T-helper 2 cell (primary cell): ENCODE measurements at places on chromosomes 4 and X.
A peak's percentile ranks its signal among the peaks of the same experiment; 100 is the strongest.

DNA sequence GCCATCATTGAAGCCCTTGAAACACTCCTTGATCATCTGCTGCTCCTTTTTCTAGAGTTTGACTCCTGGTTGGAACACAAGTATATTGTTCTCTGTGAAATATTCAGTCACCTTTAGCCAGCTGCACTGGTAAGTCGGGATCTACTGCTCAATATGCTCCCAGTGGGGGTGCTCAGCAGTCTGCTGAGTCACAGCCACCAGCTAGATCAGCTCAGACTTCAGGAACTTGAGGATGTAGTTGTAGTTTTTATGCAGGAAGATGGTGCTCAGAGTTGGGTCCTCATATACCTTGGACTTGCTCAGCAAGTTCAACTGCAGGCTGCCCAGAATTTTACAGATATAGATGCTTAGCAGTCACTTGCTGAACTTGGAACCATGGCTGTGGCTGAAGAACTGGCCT is 202.5 kb upstream of the RPL34 start:
- DNase-seq = no peak

DNA sequence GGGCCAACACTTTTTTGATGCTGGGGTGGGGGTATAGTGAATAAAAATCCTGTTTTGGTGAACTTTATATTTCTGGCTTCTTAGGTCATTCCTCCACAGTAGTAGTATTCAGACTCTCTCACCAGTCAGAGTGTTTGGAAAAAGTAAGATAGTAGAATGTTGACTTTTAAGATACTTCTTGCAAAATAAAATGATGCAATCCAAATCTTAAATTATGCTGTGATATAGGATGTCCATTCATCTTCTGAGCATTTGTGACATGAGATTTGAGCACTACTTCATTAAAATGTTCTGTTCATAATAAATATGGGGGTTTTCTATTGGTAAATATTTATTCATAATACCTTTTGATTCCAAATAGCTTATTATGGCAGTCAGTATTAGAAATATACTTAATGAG is 70.1 kb downstream of the BMP2K start:
- no peak for DNase-seq

DNA sequence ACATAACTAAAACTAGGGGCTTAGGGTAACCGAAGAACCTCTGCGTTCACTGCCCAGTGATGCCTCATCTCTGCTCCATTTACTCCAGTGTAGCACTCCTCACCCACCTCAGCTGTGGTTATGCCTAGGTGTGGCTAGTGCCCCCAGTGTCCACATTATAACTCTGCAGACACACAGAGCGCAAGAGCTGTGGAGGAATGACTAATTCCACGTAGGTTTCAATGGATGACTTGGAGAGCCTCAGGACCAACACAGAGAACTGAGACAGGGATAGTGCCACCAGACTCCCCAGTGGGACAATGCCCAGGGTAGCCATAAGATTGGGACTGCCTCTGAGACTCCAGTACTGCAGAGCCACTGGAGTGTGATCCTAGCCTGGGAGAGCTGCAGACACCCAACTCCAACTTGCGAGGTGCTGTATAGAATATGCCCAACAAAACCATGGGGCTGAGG is 542.4 kb upstream of the DIPK2B start:
- DNase-seq = peak; percentile 36

DNA sequence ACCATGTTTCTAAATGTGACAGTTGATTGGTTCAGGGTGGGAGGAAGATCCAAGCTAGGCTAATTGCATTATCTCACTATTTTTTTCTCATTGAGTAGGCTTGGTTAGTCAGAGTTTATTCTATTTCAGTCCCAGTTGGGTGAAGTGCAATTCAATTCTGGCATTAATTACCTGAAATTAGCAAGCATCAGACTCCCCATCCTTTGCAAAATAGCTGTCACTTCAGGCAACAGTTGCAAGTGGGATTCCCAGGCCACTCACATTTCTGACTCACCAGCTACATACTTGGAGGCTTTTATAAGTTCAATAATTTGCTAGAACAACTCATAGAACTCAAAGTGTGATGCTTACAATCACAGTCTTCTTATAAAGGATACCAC is 155.8 kb upstream of the HAND2 start:
- DNase-seq = no peak

DNA sequence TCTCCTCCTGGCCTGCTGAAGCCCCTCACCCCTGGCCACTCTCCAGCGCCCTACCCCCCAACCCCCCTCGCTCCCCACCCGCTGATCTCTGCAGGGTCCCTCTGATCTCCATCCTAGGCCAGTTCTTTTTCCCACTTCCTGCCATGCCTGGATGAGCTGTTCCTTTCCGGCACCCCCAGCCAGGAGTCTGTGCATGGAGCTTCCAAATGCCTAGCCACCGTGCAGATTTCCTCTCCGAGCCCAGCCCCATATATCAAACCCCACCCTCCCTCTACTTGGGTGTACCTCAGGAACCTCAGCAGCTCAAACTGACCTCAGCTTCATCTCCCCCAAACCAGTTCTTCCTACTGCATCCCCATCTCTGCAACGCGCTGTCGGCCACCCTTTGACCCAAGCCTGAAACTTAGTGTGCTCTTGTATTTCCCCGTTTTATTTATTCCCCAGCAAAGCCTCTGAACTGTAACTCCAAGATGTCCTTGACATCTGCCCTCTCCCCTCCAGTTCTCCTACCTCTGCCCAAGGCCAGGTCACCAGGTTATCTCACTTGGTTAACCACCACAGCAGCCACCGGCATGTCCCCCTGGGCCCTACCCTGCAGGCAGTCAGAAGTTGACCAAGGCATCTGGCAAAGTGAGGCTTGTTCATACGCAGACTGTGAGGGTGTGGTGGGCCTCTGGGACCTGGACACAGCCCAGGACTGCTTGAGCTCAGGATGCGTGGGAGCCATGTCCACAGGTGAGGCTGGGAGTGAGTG is 194.9 kb upstream of the PSAPL1 start:
- no peak for DNase-seq

DNA sequence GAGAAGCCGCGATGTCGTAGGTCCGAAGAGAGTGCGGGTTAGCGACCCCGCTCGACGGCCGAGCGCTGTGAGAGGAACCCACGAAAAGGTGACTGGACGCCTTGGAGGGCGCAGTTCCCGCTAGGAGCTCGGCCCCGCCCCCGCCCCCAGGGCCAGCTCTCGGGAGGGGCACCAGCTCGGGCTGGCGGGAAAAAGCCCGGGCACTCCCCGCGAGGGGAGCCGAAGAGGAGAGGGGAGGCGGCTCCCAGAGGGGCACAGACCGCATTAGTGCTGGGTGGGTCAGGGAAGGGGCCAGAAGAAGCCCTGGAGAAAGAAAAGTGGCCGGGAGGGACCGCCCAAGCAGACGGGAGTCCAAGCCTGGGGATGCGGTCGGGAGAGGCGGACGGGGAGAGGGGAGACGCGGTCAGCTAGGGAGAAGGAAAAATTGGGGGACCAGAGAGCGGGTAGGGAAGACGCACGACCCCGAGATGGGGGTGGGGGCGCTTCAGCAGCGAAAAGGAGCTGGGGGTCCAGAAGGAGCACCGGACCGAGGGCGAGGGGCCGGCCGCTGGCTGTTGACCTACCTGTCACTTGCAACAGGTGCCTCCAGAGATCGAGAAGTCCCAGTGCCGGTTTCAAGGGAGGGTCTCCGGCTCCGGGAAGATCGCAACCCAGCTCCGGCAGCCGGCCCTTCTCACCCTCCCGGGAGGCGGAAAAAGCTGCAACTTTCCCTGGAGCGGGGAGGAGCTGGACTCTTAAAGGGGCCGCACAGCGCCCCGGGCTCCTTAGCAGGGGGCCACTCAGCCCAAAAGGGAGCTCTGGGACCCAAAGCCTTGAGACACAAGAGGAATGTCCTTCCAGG is at the start of gene SYTL4:
TSS of gene SYTL4 (minus strand) at position 681 of the 841 bp plus-strand sequence. CDS start 30,084 bp downstream, outside the sequence.
- DNase-seq = no peak

DNA sequence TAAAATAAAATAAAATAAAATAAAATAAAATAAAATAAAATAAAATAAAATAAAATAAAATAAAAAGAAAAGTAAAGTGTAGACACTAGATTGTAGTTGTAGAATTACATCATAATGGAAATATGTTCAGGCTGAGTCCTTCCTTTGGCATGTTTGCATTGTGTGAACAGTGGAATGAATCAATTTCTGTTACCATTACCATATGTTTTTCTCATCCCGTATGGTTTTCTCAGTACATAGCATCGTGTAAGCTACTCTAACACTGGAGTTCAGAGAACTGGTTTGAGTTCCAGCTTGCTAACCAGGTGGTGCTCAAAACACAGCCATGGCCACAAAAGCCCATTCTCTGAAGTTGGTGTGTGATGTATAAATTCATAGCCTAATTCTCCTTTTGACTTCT is 45.9 kb downstream of the USP11 start:
- no peak for DNase-seq

DNA sequence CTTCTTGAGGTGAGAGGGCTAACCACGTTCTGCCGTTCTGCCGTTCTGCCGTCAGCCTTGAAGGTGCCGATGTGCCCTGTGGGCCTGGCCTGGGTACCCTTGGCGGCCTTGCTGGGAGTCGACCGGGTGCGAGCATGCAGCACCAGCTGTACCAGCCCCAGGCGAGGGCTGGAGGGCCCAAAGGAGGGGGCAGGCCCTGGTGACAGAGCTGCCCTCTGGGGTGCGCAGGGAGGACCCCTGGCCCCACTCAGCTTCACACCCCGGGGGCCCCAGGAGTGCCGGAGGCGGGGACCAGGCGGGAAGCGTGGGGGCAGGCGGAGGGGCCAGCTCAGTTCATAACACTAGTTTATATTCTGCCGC is 22.1 kb downstream of the UVSSA start:
- DNase-seq = no peak

GRCh38 chrX:30283456-30284200 is 25.6 kb downstream of the NR0B1 start:
- no peak for DNase-seq

DNA sequence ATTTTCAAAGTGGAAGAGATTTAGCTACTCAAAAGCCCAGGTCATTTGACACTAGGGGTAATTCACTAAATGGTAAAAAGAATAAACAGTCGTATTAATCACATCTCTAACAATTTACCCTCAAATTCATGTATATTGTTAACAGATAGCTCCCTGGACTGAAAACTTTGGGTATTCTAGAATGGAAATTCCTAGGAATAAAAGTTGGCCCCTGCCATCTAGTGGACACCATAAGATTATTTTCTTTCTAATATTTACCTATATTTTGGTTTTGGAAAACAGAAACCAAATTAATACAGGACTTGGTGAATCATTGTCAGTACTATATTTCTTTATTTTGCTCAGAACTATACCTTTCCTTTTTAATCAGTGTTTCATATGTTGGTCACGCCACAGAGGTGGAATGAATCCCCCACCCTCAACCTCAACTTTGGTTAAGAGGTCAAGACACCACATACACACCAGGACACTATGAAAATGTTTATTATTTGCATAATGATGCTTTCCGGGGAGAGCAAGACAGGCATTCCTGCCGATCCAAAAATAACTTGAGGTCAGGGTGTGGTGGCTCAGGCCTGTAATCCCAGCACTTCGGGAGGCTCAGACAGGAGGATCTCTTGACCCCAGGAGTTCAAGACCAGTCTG is 96.2 kb upstream of the APOOL start:
- no peak for DNase-seq

DNA sequence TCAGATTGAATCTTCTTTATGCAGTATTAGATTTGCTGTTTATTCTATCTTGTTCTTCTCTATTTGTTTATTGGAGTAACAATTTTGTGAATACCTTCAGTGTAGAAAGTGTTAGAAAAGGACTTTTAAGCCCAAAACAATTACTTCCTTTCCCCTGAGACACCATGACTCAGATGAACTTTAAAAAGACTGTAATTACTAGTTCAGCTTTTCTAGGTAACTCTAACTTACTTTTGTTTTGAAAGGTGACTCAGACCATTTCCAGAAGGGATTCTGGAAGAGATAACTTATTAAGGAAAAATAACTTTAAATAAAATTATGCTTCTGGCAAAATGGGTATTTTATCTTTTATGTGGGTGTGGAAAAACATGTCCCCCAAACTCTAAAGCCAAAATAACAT is 561.5 kb upstream of the PCDH10 start:
- no peak for DNase-seq

- DNase-seq = no peak
These were observed 395.1 kb downstream of the TRIML1 start for GRCh38 chr4:188534297-188534696.

DNA sequence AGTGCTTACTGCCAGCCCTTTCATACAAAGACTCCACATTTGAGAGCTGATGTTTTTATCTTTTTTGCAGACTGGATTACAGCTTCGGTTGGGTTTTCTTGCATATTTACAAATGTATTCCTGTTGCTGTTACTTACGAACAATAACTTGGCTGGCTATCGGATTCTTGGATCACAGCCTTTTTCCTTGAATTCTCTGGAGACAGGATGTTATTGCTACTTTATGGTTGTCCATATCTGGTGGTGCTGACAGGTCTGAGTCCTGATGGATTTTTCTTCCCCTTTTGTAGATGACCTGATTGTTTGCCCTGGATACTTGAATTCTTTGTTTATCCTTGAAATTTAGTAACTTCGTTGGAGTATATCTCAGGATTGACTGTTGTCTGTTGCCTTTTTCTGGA is 77.7 kb downstream of the PDK3 start:
- no peak for DNase-seq
